ENCODE measurements at places on chromosomes 12 and 14. TPM values are rescaled to one million over a fixed set of nuclear protein-coding genes. Genes with fewer than 3 reads are reported as not detected.

Gene VDR
- total RNA-seq = 9.7 TPM

Gene TRPV4
- 0.73 TPM for total RNA-seq

Gene NYNRIN
- 2.2 TPM for total RNA-seq

Gene FOXN4
- not detected for total RNA-seq

Gene PTPRQ
- not detected for total RNA-seq

Gene CHURC1
- total RNA-seq = 55.1 TPM

Gene ENO2
- 13.4 TPM for total RNA-seq

Gene CLECL1
- not detected for total RNA-seq

Gene DAZAP2
- total RNA-seq = 178 TPM

Gene EML5
- under 0.01 TPM for total RNA-seq

Gene TDRD9
- total RNA-seq = 1.5 TPM

Gene CDC42BPB
- total RNA-seq = 128 TPM

Gene AQP5
- total RNA-seq = not detected

Gene TRHDE
- not detected for total RNA-seq

Gene FGF23
- not detected for total RNA-seq

Gene CAPRIN2
- 38.9 TPM for total RNA-seq

Gene MIP
- not detected for total RNA-seq

Gene TBX5
- total RNA-seq = not detected

Gene RTN1
- total RNA-seq = under 0.01 TPM

Gene PLEKHA5
- 305 TPM for total RNA-seq

Gene FAM222A
- 3.2 TPM for total RNA-seq

Gene NKX2-1
- not detected for total RNA-seq

Gene CRIP2
- total RNA-seq = 41.3 TPM

Gene OR8S1
- total RNA-seq = not detected

Gene TSHR
- total RNA-seq = not detected

Gene DAO
- not detected for total RNA-seq

Gene SLC8B1
- total RNA-seq = 6.3 TPM

Gene ZDHHC22
- not detected for total RNA-seq

Gene IKZF4
- 2.2 TPM for total RNA-seq

Gene KRT83
- not detected for total RNA-seq

Gene NXPH4
- not detected for total RNA-seq

Gene OR4E2
- not detected for total RNA-seq

Gene A2M
- 68.0 TPM for total RNA-seq

Gene RHNO1
- 21.7 TPM for total RNA-seq

Gene CLEC6A
- not detected for total RNA-seq

Gene BTG1
- total RNA-seq = 25.1 TPM

Gene MYF5
- total RNA-seq = not detected

Gene HOXC10
- total RNA-seq = not detected

Gene SERPINA10
- not detected for total RNA-seq

Gene ANHX
- not detected for total RNA-seq

Measured in melanocyte of skin (primary cell).